ENCODE measurements at places on chromosomes 4 and X.

- DNase-seq = no peak
Measured at GRCh38 chr4:7291372-7292114, 99.2 kb downstream of the SORCS2 start.

GRCh38 chr4:108287834-108288413 lies 119.2 kb upstream of the LEF1 start:
- no peak for DNase-seq

DNA sequence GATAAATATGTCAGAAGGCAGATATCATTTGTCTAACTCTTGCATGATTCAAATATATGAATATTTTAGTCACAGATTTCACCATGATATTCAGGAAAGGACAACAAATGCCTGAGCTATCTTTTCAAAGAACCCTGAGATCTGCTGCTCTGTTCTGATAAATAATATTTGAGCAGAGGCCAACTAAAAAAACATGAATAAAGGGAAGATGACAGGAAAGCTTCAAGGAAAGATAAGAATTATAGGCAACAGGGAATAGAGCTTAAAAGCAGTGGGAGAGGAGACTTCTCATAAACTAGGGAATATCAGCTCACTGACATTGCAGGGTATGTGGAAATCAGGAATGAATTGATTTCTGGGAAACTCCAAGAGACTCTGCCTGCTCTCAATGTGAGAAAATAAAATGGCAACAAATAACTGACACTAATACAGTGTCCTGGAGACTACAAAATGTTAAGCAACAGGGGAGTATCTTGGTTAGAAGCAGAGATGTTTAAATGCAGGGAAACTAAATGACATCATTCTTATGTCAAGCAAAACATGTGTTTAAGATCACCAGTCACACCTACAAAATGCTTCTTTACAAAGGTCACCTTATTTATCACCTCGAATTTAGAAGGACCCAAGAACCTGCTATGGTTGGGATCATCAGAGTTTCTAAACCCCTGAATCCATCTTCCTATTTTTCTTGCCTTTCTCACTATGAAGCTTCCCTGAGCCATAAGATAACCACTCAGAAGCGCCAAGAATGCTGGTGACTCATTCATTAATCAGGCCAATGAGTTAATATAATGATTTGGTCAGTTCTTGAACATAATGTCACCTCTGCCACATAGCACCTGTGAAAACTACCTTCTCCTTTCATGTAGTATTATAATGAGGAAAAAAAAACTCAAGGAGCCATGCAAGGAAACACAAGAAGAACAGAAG lies 78.1 kb downstream of the NDST3 start:
- DNase-seq = no peak

DNA sequence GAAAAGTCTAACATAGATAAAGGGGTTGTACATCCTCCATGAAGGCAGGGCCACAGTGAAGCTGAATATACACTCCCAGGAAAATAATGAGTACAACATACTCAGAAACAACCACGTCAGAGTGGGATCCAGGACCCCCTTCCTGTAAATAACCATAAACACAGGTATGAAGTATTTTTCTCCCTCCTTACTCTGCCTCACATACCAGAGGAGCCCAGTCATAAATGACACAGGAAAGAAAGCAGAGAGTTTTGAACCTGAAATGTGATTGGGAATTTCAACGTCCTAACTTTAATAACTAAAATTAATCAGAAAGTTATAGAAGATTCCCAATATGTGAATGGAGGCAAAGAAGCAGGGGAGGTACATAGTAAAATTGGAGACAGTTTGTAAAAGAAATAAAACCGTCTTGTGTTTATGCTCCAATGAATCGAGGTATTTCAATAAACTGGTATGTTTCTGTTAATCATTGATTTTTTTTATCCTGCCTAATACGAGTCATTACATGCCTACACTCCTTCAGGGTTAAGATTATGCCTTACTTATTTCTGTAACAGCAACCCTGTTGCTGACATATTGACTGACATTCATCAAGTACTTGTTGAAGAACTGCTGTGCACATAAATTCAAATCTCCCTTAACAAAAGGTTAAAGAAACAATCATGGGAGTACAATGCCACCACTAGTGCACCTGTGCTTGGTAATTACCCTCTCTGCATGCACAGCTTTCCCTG lies 431.3 kb downstream of the KCNIP4 start:
- DNase-seq = no peak

- DNase-seq = no peak
Measured at GRCh38 chrX:11367609-11368430, 74.6 kb downstream of the AMELX start.

DNA sequence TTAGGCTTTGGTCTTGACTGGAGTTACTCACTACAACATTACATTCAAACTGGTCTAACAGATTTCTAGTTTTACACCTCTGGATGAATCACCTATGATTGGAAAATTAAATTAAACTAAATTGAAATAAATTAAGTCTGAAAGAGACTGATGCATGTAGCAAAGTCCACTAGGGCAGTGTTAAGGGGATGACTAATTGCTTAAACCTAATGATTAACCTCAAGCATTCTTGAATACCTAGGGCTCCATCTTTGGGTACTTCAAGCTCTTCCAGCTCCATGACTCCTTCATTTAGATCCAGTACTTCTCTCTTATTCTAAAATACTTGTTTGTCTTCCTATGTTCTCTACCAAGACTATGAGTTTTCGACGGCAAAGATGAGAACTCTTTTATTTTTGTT lies 86.8 kb downstream of the SH2D1A start:
- DNase-seq = no peak

DNA sequence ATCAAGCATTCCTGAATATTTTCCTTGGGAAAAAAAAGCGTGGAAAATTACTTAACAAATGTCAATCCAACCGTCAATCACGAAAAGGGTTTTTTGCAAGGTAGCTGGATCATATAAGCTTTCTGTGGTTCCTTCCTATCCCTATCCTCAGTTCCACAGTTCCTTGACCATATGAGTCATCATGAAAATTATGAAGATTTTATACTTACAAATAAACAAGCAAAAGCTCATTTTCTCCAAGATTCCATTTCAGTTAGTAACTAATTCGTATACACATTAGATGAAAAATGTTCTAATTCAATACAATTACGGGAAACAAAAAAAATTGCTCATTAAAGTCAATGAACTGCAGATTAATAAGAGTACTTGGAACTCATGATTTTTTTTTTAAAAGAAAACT lies 228.8 kb downstream of the NSUN7 start:
- no peak for DNase-seq

GRCh38 chr4:72893354-72894066 lies 176.0 kb downstream of the COX18 start:
- no peak for DNase-seq

DNA sequence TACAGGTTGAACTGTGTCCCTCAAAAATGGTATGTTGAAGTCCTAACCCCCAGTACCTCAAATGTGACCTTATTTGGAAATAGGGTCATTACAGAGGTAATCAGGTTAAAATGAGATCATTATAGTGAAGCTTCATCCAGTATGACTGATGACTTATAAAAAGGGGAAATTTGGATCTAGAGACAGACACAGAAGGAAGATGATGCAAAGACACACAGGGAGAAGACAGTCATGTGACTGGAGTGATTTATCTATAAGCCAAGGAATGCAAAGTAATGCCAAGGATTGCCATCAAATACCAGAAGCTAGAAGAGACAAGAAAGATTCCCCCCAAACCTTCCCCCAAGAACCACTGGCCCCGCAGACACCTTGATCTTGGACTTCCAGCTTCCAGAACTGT lies 155.2 kb downstream of the RBMX2 start:
- no peak for DNase-seq

- DNase-seq = no peak
Measured at GRCh38 chr4:1986578-1987210, 22.1 kb downstream of the NELFA start.

GRCh38 chr4:1195891-1196401 lies 23.6 kb upstream of the SPON2 start:
- DNase-seq = peak; percentile 62
